ENCODE measurements at places on chromosomes 2 and 18.

GRCh38 chr2:33478968-33479731 is 2.7 kb downstream of the RASGRP3 start:
- no peak for DNase-seq

DNA sequence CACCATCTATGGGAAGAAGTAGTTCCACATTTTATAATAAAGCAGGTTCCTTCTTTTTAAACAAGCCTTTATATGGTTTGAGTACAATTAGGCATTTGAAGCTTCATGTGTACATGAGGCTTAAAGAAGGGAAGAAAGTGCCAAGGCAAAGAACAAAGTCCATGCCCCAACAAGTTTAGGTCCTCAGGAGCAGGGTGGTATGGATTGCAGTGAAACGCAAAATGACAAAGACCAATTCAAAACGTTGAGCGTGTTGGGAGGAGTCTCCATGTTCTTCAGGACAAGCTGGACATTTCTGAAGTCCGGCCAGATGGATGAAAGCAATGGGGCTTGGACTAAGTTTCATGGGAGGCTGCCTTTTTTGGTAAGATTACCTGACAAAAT is 78.8 kb upstream of the FZD5 start:
- DNase-seq = no peak

DNA sequence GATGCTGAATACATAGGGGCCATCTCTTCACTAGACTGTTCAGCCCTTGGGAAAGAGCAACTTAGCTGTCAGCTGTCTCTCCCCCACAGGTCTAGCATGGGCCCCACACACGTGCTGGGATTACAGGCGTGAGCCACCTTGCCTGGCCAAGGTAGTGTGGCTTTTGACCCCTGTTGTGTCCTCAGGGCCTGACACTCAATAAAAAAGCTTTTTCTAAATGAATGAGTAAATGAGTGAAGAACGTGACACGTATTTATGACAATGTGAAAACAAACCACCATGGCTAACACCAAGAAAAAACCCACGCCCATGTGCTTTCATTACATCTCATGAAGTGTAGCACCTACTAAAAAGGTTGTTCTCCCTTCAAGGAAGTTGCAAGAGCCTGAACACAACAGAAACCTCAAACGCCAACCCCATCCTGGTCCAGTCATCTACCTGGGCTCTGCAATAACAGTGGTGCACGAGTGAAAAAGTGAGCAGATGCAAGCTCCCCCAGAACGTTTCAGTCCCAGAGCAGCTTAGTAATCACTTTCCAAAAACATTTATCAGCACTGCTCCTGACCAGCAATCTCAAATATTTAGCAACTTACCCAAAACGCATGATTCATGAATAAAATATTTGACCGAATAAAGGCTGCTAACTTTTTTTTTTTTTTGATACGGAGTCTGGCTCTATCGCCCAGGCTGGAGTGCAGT is 3.4 kb downstream of the WDFY1 start:
- DNase-seq = peak; percentile 84

DNA sequence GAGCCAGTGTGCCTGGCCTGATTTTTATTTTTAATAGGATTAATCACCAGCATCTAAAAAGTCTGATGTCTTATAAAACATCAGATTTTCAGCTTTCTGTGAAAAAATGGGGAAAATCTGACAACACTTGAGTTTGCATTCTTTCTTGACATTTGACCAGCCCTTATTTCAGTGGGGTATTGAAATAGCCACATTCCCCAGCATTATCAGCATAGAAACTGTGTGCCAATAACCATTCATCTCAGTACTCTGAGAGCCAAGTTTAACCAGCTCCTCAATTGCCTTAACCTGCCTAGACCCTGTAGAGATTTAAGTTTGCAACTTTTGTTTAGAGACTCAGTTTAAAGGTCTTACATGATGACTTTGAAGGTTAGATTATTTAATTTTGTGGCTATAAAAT is 155.0 kb downstream of the CERS6 start:
- no peak for DNase-seq

GRCh38 chr2:240410808-240411207 is 24.7 kb upstream of the GPC1 start:
- DNase-seq = no peak

DNA sequence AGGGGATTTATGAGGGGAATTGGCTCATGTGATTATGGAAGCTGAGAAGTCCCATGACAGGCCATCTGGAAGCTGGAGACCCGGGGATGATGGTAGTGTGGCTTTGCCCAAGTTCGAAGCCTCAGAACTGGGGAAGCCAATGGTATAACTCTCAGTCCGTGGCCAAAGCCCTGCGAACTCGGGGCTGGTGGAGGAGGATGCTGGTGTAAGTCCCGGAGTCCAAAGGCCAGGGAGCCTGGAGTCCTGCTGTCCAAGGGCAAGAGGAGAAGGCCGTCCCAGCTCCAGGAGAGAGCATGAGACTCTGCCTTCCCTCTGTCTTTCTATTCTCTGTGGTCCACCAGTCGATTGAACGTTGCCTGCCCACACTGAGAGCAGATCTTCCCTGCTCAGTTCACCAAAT is 43.2 kb upstream of the CABLES1 start:
- no peak for DNase-seq

GRCh38 chr2:199814101-199814816 is 36.7 kb downstream of the FTCDNL1 start:
- DNase-seq = peak; percentile 27

GRCh38 chr2:102366406-102367112 is 11.0 kb downstream of the IL18R1 start:
- DNase-seq = no peak

DNA sequence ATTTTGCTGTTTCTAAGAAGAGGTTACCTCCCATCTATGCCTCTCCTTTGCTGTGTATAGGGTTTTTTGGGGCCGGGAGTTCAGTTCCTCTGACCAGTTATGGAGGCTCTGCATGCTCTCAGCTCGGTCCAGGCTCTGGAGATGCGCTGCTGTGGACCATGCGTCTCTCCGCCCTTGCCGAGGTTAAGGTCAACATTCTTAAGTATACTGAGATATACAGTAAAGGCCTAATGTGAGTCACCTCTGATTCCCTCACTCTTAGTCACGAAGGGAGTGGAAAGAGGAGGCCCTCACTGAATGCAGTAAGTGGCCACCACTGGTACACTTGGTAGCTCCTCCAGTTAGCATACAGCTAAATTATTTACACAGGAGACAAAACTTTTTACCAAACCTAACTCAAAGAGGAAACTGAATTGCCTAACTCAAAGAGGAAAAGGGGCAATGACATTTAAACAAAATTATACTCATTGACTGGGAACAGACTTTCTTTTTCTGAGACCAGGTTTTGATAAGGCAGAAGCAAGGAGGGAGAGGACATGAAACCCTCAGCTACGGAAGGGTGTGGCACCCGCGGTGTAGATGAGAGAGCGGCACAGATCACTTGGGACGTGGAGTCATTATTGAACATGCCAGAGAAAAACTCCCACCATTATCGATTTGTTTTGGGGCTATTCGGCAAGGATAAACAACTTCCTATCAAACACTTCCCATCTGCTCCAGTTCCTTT is 98.7 kb downstream of the COPS8 start:
- peak; percentile 71 for DNase-seq

DNA sequence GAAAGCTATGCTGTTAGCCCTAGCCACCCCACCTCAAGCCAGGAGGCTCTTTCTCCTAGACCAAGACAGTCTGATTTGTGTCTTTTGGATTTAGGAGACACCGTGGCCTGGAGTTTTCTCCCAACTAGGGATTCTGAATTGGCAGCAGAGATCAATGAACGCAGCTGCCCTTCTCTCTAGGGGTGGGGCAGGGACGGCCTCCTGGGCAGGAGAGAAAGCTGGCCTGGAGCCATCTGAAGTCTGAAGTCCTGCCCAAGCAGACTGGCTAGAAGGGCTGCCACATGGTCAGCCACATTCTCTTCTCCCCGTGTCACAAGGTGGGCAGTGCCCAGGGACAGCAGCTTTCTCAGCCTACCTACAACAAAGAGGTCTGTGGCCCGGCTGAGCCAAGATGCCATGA is 45.1 kb downstream of the PIEZO2 start:
- no peak for DNase-seq

GRCh38 chr2:27445155-27445554 is 3.0 kb downstream of the KRTCAP3 start:
- no peak for DNase-seq

DNA sequence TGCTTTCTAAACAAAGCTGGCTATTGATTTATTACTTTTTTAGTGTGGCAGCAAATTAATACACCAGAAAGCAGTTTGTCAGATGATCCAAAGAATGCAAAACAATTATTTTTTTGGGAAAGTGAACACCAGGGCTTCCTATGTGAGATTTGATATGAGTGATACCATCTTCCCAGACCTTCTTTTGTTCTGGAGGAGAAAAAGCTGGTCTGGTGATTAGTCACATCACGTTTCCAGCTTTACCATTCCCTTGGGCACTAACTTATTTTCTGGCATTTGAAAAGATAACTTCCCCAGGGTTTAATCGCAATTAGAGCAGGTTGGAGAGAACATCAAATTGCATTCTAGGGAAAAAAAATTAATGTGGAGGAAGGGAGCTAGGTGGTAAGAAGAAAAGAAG is 182.9 kb upstream of the TANK start:
- no peak for DNase-seq

GRCh38 chr2:221448844-221449390 is 123.2 kb downstream of the EPHA4 start:
- no peak for DNase-seq

GRCh38 chr18:78822949-78823285 is 156.7 kb upstream of the SALL3 start:
- DNase-seq = no peak

- DNase-seq = peak; percentile 37
Measured at GRCh38 chr18:24987303-24988252, 364.4 kb downstream of the ZNF521 start.

- no peak for DNase-seq
Measured at GRCh38 chr18:35707247-35707646, 125.7 kb downstream of the GALNT1 start.

DNA sequence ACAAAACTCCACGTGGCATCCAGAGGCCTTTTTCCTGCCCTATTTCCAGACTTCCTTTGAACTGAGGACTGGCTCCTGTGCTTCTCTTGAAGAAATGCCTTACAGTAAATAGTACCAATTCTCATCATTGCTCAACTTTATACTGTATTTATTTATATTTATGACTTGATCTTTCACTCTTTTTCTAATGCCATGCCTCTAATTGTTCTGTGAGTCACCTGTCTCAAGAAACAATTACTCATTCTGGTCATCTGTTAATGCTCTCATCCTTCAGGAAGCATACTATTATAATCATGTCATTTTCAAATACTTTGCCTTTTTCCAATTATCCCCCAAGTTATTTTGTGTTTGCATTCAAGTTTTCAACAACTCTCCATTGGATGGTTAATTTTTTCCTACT is 85.9 kb downstream of the DCDC2C start:
- DNase-seq = peak; percentile 6

- peak; percentile 55 for DNase-seq
Measured at GRCh38 chr2:144479138-144479537, 40.8 kb downstream of the ZEB2 start.

DNA sequence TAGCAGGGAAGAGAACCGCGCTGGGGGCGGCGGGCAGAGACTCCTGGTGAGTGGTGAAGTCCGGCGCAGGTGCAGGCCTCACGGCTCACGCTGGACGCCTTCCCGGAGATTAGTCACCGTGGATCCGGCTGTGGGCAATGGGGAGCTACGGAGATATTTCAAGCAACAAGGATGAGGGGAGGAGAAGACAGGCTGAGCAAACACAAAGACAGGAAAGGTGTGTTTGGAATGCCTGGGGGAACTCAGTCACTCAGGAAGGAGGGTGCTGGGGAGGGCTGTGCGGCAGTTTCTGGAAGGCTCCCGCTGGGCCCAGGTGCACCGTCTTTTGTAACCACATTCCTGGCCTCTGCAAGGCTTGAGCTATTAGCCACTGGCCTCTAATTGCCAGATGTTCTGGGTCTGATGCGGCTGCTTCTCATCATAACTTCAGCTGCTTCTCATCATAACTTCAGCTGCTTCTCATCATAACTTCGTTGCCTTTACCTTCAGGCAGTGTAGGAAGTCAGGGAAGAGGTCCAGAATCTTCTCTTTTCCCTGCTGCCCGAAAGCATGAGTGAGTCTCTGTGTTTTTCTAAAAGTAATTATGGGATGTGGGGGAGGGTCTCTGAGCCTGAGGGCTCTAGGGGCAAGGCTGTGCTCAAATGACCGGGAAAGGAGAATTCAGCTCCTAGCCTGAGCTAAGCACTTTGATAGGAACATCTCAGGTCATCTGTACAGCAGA is 118.9 kb downstream of the PXDN start:
- DNase-seq = peak; percentile 91

DNA sequence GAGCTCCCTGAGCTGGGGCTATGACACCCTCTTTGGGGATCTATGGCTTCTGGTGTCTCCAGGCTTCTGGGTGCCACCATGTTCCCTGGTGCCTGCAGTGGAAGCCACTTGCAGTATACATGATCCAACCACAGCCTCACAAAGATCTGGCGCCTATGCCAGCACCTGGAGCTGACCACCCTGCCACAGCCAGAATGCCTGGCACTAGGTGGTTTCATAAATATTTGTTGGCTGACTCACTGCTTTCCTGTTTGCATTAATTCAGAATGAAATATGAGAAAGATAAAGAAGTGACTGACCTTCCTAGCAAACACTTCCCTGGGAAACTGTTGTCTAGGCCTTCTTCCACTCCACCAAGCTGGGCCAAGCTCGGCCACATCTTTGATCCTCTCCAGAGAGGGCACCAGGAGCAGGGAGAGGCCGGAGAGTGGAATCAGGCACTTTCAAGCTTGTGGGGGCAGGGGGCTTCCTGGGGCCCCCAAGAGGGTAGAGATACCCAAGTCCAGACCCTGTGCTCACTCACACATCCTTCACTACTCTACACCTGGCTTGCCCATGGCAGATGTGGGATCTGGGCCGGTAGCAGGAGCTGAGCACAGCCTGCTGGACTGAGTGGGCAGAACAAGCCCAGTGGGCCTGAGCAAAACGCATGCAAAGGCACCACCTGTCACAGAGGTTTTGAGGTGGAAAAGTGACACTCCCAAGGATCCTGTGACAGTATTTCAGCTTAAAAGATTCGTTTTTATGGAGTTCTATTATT is 565.7 kb downstream of the SLC4A3 start:
- peak; percentile 35 for DNase-seq
